ENCODE measurements at places on chromosomes 13 and 19.

GRCh38 chr13:28540612-28541011, 45.7 kb upstream of the FLT1 start:
- DNase-seq, result no peak

DNA sequence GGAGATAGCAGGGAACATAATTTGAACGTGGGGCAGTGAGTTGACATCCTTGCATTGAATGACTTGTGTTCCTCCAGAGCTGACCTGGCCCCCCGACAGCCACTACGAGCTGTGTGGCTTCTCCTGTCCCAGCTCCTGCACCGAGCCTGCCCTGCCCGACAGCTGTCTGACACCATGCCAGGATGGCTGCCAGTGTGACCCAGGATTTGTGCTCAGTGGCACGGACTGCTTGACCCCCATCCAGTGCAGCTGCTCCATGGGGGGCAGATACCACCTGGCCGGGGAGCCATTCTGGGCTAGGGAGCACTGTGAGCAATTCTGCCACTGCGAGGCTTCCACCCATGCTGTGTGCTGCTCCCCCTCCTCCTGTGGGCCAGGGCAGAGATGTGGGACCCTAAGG, 29.2 kb upstream of the FXYD3 start:
- DNase-seq, result no peak

GRCh38 chr13:110179116-110179856, 127.7 kb downstream of the COL4A1 start:
- no peak for DNase-seq

- peak; percentile 72 for DNase-seq
These were observed 38.8 kb upstream of the GATAD2A start for GRCh38 chr19:19366434-19367396.

GRCh38 chr13:75481176-75482069, 546 bp downstream of the TBC1D4 start:
- DNase-seq, result no peak

GRCh38 chr13:44399074-44399473, 25.4 kb downstream of the SERP2 start:
- peak; percentile 58 for DNase-seq
